ENCODE measurements at places on chromosomes 11 and 22. TPM values are rescaled to one million over a fixed set of nuclear protein-coding genes. Genes with fewer than 3 reads are reported as not detected.

Gene TNNI2
- total RNA-seq: 432 TPM

Gene OR5B3
- total RNA-seq: not detected

Gene NARS2
- total RNA-seq: 29.9 TPM

Gene CASP12
- total RNA-seq: not detected

Gene SULT4A1
- total RNA-seq: 0.36 TPM

Gene LINC01488
- not detected for total RNA-seq

Gene OR52I1
- not detected for total RNA-seq

Gene BAD
- 89.1 TPM for total RNA-seq

Gene NXPE2
- total RNA-seq: 0.26 TPM

Gene SPI1
- not detected for total RNA-seq
